CD4-positive, alpha-beta T cell treated with Interleukin-17A for 4 hours (primary cell): ENCODE measurements at places on chromosomes 2 and 18.

GRCh38 chr2:216546641-216547403, 48.2 kb downstream of the RPL37A start:
- no peak for DNase-seq

GRCh38 chr2:67612576-67613042, 215.5 kb downstream of the ETAA1 start:
- DNase-seq = no peak

DNA sequence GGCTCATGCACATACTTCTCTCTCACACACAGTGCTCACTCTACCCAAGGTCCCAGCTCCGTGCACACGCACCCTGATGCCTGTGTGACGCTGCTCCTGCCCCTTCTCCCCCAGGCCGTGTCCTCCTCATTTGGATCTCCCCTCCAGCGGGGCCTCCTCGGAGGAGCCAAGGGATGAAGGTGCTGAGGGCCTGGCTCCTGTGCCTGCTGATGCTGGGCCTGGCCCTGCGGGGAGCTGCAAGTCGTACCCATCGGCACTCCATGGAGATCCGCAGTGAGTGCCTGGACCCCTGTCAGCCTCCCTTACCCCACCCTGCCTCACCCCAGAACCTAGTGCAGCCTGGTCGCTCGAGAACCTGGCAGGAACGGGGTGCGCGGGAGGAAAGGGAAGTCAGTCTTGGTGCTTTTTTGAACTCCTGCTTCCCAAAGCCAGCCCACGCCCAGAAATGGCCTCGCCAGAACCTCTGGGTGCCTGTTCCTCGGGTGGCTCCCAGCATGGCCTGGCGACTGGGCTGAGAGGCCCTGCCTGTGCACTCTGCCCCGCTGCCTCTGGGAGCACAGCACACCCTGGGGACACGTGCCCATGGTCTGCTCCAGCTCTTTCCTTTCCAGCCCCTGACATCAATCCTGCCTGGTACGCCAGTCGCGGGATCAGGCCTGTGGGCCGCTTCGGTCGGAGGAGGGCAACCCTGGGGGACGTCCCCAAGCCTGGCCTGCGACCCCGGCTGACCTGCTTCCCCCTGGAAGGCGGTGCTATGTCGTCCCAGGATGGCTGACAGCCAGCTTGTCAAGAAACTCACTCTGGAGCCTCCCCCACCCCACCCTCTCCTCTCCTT, at the start of gene PRLH:
Gene PRLH (plus strand): TSS at position 174 of the 835 bp plus-strand sequence. CDS start 0 bp downstream, at position 174.
- DNase-seq = no peak

- DNase-seq = peak; percentile 39
Measured at GRCh38 chr2:189581354-189582139, 961 bp upstream of the SLC40A1 start.

GRCh38 chr18:68843473-68844089, 45.7 kb downstream of the CCDC102B start:
- DNase-seq = no peak

DNA sequence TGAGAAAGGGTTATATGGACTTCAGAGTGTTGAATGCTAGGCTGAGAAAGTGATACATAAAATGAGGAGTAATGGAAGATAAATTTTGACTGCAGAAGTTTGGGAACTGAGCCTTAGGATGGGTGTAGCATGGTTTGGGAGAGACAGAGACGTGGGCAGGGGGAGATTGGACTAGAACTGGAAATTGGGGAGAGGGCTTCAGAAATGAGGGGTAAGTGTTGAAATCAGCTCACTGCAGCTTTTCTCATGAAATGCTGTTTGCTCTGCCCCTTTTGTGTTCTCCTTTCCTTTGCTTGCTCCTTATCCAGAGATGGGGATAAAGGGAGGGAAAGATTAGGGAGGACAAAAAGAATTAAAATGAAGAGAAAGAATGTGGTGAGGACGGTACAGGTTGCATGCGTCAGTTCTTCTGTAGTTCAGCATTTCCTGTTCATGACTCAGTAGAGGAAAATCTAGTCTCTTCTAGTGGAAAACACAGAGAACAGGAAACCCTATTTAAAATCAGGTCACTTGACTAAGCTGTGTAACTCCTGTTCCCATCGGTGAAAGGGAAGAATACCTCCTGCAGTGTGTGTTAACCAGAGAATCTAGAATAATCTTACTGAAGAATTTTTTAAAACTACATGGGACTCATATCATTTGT, 105.6 kb downstream of the CRIM1 start:
- no peak for DNase-seq

GRCh38 chr2:122300758-122301157, 545.3 kb downstream of the TSN start:
- DNase-seq = no peak

- no peak for DNase-seq
Measured at GRCh38 chr2:162840598-162841246, 2.2 kb upstream of the KCNH7 start.

GRCh38 chr2:60371219-60371618, 182.2 kb downstream of the BCL11A start:
- no peak for DNase-seq

GRCh38 chr18:50247561-50247960, 18.7 kb downstream of the CFAP53 start:
- no peak for DNase-seq

DNA sequence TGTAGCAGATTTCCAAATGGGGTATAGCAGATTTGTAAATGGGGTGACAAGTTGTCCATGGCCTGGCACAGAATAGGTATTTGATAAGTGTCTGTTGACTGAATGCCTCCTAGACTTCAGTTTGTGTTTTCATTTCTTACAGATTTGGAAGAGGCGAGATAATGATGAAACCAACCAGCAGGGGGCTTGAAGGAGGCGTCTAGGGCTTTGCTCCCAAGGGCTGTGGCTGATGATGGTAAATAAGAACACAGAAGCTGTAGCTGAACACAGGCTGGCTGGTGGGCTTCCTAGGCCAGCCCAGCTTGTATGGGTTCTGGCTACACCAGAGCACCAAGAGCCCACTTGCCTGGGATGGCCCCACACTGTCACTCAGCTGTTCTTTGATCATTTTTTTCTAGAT, 19.4 kb downstream of the SFTPB start:
- no peak for DNase-seq

GRCh38 chr2:25714740-25715139, 41.4 kb upstream of the DTNB start:
- DNase-seq = no peak

DNA sequence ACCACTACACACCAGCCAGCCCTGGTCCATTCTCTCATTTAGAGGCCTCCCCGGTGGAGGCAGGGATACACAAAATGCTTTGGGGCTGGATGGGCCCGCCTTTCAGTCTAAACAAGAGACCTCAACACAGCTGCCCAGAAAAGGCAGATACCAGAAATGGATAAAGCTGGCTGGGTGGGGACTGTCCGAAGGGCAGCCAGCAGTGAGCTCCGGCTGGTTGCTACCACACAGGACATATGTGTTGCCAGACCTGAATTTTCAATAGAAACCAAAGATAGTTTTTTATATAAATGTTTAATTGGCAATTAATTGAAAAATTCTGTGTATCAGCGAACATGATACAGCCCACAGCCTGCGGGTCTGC, 1.4 kb downstream of the GPBAR1 start:
- DNase-seq = no peak

DNA sequence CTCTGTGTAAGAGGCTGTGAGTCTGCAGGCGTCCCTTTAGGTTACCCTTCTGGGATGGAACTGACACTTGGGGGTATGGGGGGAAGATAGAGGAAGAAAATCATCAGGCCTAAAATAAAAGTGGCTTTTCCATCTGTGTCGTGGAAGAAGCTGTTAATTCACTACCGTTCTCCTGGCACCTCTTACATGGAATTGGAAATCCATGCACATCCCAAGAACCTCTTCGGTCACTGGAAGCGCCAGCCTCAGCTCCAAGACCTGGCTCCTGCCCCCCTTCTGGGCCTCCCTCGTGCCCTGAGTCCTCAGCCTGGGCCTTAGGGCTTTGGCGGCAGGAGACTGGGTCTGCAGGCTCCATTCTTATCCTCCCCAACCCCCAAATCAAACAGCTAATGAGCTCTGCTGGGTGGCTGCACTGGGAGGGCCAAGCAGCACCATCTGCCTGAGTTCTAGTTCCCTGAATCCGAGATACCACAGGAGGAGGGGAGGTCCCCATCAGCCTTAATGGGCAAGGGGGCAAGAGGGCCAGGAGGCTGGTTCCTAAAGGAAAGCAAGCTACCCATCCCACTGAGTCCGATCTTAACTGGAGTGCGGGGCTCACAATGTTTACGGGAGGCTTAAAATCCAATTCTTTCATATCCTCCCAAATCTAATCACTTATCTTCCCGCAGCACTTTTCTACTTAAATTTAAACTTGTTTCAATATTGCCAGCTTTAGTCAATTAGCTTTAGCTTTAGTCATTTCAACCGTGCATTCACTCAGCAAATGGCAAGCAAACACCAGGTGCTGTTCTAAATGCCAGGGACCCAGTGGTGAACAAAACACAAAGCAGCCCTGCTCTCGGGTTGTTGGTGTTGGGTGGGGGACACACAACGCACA, 52.8 kb downstream of the FAM178B start:
- no peak for DNase-seq

GRCh38 chr2:226999661-227000060, 163.8 kb downstream of the RHBDD1 start:
- no peak for DNase-seq

GRCh38 chr2:202773301-202773973, 98.1 kb downstream of the ICA1L start:
- no peak for DNase-seq

GRCh38 chr18:71327850-71328249, 1039.0 kb downstream of the SOCS6 start:
- DNase-seq = no peak

DNA sequence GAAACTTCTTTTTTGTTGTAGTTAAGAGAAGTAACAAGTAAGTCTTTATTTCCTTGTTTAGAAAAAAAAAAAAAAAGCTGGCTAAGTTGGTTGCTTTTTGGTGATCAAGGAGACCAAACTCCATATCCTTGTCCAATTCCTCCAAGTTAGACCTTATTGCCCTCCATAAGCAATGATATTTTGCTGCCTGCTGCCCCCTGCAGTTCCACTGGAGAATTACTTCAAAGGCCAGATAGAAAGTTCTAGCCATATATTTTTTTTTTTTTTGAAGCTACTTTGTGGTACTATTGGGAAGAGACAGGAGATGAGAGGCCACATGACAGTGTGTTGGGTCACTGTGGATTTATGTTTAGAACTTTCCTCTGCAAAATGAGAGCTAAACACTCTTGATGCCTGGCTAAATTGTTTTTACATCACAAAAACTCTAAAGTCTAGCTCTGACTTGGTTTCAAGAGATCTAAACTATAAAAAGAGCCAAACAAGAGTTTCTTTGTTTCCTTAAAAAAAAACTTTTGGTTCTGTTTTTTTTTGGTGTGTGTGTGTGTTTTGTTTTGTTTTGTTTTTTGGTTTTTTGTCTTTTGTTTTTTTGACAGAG, 80.7 kb upstream of the RASGRP3 start:
- peak; percentile 37 for DNase-seq

DNA sequence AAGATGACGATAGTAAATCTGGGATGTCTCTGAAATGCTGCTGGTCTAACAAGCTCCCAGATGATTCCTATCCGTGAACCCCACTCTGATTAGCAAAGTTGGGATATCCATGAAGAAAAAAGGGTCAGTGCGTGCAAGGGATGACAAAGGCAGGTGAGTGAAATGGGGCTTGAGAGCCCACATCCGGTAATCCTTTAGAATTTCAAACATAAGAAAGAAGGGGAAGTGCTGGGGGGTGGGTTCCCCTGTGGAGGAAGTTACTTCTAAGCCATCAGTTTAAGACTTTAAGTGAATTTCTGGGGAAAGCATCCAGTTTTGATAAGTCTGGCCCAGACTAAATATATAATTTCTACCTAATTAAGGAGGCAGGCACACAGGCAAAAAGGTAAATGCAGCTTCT, 209.5 kb downstream of the DPP10 start:
- no peak for DNase-seq

DNA sequence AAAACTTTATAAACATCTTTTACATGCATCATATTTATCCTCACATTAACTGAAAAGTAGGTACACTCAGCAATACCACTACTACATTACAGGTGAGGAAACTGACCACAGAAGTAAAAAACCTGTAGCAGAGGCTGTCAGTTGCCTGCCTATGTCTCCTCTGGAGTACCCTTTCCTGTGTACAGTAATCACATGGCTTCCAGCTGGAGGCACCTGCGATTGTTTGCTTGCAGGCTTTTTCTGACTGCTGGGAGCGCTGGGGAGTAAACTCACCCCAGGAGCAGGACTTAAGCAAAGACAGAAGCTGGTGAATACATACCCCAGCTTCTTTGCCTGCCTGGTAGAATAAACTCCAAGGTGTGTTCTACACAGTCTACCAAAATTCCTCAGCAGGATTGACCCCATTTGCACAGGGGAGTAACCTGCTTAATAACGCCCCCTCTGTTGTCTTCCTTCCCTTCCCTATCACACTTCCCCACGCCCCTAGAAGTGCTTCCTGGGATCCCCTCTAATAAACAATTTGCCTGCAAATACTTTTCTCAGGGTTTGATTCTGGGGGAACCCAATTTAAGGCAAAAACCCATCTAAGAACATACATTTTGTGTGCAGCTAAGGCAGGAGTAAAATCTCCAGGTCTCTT, 138.9 kb downstream of the PTH2R start:
- no peak for DNase-seq

DNA sequence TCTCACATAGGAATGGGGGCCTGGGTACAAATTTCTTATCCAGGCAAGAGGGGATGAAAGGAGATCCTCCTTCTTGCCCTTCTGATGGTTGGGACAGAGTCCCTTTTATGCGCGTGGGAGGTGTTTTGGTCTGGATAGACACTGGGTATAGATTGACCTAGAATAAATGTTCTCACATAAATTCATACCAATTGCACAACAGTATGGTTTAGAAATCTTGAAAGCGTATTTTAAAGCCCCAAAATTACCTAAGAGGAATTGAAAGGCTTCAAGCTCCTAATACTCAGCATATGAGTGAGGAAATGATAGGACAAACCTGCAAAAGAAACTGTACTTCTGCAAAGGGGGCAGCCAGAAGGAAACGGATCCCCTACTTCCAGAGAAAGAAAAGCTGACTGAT, 2.6 kb upstream of the BCL2 start:
- DNase-seq = no peak

DNA sequence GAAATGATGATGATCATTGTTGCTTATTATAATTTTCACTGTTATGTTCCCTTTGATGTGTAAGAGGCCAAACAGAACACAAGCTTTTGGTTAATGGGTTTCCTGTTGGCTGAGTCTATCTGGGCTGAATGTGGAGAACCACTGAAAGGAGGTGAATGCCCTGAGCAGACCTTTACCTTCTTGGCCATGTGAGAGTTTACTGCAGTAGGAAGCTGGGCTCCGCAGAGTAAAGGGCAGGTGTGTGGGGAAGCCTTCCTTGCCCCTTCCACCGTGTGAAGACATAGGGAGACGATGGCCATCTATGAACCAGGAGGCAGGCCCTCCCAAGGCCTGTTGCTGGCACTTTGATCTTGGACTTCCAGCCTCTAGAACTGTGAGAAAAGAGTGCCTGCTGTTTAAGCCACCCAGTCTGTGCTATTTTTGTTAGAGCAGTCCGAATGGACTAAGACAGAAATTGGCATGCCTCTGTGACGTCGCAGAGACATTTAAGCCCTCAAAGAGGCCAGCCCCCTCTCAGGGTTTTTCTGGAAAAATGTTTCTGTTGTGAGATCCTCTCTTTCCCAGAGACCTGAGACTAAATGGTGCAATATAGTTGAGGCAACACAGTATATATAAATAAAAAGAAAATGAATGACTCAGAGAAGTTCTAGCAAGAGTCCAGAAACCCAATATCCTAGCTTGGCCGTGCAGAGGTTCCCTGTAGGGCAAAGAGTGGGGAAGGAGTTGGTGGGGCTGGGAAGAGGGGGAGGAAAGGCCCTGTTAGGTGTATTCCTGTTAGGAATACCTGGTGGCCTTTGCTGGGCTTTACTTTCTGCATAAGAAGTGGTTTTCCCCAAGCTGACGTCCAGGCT, 121.9 kb upstream of the LGALSL start:
- no peak for DNase-seq

GRCh38 chr2:188291617-188292347, at the start of gene GULP1:
Gene GULP1, plus strand, starts transcription at chr2:188291874. Its CDS starts 185,829 bp downstream, at chr2:188477703.
- DNase-seq = no peak
